ENCODE measurements at places on chromosomes 3 and 15. TPM values are rescaled to one million over a fixed set of nuclear protein-coding genes. Genes with fewer than 3 reads are reported as not detected.

The P2RY14 gene
- 1.6 TPM for polyA plus RNA-seq

The ALCAM gene
- polyA plus RNA-seq, result 106 TPM

The MEIS2 gene
- polyA plus RNA-seq, result 129 TPM

The SNTN gene
- polyA plus RNA-seq, result not detected

The GOLGA8G gene
- polyA plus RNA-seq, result 0.14 TPM

The KNG1 gene
- 169 TPM for polyA plus RNA-seq

The IMPG2 gene
- polyA plus RNA-seq, result 0.30 TPM

The C2CD4A gene
- polyA plus RNA-seq, result 0.31 TPM

The TPRG1 gene
- 0.53 TPM for polyA plus RNA-seq

The TRIM42 gene
- polyA plus RNA-seq, result not detected

The TNNC1 gene
- 11.1 TPM for polyA plus RNA-seq

DNA sequence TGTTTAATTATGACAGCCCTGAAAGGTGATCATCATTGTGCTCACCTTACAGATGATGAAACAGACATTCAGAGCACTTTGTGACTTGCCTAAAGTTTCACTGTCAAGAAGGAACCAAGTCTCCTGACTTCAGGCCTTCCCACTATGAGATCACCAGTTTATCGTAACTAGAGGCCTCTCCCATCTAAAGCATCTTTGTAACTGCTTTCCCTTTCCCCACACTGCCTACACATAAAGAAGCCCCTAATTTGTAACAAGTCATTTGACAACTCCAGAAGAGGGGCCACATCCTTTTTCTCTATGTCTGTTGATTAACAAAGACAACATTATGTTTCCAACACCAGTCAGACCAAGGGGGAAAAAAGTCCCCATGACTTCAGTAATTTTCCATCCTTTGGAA, 1.1 kb downstream of the KLHL6 start:
- DNase-seq, result no peak

GRCh38 chr3:16301507-16301906, 36.5 kb downstream of the OXNAD1 start:
- DNase-seq, result no peak

GRCh38 chr3:109127553-109127952, 9.0 kb upstream of the C3orf85 start:
- DNase-seq, result no peak

- no peak for DNase-seq
Measured at GRCh38 chr3:64578797-64579196, 109.0 kb downstream of the ADAMTS9 start.

DNA sequence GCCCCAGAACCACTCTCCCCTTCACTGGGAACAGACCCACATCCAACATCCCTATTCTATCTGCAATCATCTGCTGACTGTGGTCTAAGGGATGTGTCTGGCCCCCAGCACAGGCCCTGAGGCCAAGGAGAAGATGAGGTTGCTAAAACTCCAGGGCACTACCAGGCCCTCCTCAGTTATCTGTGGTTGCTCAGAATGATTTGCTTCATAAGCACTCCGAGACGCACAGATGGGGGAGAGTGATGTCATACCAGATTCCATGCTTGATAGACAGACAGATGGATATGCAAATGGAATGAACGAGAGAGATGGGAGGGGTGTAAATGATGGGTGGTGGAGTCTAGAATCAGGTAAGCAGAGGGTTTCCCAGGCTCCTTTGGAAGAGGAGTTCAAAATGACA, 57.8 kb downstream of the CEMIP start:
- no peak for DNase-seq

DNA sequence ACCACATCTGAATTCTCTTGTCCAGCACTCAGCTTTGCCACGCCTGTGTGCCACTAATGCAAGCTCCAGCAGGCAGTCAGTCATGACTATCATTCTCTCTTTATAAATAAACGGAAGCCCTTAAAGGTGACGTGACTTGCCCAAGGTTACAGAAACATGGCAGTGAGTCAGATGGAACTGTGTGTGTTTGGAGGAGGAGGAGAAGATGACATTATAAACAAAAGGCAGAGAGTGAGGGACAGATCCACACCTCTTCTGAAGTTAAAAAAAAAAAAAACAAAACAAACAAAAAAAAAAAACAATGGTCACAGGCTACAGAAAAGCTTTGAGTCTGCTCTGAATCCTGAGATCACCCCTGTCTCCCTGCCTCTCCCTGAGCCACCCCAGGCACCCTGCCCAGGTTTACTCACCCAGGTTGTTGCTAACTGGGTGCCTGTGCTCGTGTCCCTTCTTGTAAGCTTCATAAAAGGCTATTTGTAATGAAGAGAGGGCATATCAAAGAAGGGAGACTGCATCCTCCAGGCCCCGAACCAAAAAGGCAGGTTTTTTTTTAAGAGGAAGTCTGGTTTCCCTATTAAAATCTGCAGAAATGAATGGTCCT, 119.7 kb upstream of the PHLDB2 start:
- DNase-seq, result no peak

- no peak for DNase-seq
Measured at GRCh38 chr3:114644367-114644766, 350.5 kb downstream of the TIGIT start.

DNA sequence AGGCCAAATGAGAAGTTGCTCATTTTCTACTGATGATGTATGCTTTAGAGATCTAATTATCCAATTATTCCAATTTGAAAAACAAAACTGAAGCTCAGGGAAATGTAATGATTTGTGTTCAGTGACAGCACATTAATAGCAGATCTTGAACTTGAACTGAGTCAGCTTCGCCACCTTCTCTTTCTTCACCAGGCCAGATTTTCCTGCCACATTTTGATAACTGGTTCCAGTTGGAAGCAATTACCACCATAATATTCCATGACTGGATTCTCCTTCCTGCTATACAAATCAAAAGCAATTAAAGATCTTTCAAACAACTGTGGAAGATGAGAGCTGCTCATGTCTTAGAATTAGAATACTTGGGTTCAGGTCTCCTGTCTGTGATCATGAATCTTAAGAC, 334.1 kb downstream of the RBMS3 start:
- DNase-seq, result no peak

GRCh38 chr3:110576960-110577359, 494.7 kb upstream of the NECTIN3 start:
- no peak for DNase-seq

GRCh38 chr15:74960286-74960685, 3.7 kb upstream of the RPP25 start:
- no peak for DNase-seq

DNA sequence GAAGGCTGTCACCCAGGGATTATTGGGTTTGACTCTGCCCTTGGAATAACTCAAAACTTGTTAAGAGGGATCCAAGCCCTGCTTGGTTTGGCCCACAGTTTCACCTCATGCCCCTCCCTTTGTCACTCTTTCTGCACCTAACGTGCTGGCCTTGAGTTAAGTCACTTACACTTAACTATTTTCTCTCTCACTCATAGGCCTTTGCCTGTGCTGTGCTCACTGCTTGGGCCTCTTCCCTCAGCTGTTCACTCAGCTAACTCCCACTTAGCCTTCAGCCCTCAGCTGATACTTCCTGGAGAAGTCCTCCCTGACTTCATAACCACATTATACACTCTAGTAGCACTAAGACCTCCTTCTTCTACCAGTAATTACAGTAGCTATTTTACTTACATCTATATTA, 133.3 kb downstream of the CMSS1 start:
- no peak for DNase-seq

- no peak for DNase-seq
Measured at GRCh38 chr3:176395240-176395639, 802.0 kb downstream of the TBL1XR1 start.

- no peak for DNase-seq
Measured at GRCh38 chr3:136387031-136387430, 136.9 kb downstream of the PCCB start.

DNA sequence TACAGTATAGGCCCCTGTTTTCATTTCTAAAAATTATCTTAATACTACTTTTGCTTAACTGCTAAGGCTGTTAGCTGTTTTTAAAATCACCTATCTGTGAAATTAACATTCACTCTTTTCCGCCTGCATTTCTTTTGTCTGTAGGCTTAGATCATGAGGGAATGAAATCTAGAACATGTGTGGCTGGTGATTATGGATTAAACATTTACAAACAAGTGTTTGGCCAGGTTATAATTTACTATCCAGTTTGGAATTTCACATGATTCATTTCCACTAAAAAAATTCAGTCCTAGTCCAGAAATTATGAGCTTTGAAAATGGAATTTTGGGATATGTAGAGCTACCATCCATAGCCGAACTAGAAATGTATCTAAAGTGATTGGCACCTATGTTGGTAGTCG, 39.1 kb downstream of the GOLM2 start:
- no peak for DNase-seq

- no peak for DNase-seq
Measured at GRCh38 chr3:71398157-71398836, 185.2 kb downstream of the FOXP1 start.

GRCh38 chr3:8875836-8876235, 87.4 kb downstream of the RAD18 start:
- DNase-seq, result no peak

DNA sequence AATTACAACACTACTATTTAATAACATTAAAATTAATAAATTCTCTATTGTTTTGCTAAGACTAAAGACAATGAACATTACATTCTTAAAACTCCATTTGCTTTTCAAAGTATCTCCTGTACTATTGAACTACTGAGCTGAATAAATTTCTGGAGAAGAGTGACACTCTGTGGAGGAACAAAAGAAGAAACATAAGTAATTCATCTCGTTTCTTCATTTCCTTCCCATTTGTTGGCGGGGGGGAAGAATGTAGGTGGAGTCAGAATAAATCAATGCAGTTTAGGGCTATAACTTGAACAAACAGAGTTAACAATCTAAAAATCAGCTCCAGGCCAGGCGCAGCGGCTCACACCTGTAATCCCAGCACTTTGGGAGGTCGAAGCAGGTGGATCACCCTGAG, 32.7 kb downstream of the EFHB start:
- no peak for DNase-seq

GRCh38 chr15:66912001-66912400, 153.4 kb upstream of the SMAD3 start:
- no peak for DNase-seq

DNA sequence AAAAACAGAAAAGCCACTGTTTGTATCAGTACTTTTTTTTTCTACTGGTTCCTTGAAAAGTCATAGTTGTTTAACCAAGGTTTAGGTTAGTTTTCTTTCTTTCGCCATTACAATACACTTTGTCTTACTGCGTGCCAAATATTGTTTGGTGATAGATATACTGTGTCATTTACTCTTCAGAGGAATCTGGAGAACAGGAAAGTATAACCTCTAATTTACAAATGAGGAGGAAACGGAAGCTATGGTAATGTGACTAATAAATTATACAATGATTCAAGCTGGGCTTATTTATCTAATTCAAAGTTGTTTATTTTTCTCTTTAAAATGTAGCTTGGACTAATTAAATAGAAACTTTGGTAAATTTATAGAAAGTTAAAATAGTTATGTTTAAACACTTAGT, 96.2 kb upstream of the ROBO2 start:
- no peak for DNase-seq

GRCh38 chr15:31402511-31403056, 75.9 kb downstream of the KLF13 start:
- no peak for DNase-seq

DNA sequence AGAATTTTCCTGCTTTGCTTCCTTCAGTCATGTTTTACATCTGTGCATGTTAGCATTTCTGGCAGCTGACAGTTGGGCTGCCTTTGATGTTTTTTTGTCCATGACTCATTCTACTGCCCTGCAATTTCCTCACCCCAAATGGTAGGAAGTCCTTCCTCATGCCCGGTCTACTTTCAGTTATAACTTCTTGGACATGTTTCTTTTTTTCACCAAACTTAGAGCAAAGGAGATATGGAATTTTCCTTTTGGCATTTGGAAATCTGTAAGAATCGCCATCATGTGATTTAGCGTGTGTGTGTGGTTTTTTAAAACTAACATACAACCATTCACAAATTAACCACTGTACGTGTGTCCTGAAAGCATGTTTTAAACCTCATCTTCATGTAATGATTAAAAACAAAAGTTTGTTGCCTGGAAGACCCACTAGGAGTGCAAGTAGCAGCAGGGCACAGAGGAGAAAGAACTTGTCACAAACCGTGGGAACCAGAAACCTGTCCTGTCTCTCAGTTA, 430.7 kb upstream of the CFAP20DC start:
- no peak for DNase-seq

DNA sequence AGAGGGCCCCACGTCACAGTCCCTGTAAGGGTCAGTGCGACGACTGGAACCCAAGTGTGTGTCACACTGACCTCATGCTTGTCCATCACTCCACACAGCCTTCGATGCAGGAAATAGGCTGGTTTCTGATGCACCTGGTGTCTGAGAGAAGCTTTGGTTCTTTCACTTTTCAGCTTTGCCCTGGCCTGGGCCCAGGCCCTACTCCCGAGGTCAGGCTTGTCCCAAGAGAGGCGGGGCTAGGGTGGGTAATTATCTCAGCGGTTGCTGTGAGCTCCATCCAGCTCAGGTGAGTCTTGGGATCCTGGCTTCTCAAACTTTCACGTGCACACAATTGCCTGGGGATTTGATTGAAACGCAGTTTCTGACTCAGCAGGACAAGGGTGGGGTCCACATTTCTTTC, 19.6 kb upstream of the CHRNB4 start:
- DNase-seq, result no peak

DNA sequence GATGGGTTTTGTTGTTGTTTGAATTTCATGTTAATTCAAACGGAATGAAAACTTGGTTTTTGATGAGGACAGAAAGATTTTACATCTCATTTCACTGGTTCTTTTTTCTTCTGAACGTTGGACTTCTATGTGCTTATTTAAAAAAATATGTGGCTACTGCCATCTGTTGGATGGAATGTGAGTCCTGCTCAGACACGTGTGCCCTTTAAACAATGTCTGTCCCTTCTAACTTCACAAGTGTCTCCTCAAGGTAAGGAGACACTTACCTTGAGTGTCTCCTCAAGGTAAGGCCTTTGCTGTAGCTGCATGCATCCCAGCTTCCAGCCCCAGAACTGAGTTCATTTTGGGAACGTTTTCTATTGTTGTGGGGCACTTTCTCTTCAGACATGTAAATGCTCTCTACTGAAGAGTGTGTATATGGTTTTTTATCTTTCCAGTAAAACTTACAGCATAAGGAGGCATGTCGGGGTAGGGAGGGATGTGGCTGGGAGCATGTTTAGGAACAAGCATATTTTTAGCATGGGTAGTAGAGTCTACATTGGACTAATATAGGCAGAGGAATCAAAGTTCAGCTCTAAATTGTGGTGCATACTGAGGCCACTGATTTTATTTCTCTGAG, 63.1 kb upstream of the UBE3A start:
- DNase-seq, result no peak

Measured in left renal pelvis (tissue), 4 donors.